Smooth muscle cell of the coronary artery (primary cell): ENCODE measurements at places on chromosomes 13 and 19. TPM values are rescaled to one million over a fixed set of nuclear protein-coding genes. Genes with fewer than 3 reads are reported as not detected.

Gene FCHO1
- 0.12 and 0.15 TPM in 2 replicates for total RNA-seq

Gene ZNF555
- 5.7 and 5.8 TPM in 2 replicates for total RNA-seq

Gene SCGB2B2
- total RNA-seq, result under 0.01 TPM in 1 of 2 replicates, not detected in the other

Gene ZNF529
- total RNA-seq, result 8.5 and 10.4 TPM in 2 replicates

Gene TTC9B
- total RNA-seq, result not detected in 2 replicates

Gene C1QTNF9
- not detected in 2 replicates for total RNA-seq

Gene SLC27A1
- total RNA-seq, result 11.7 and 59.9 TPM in 2 replicates

Gene ZNF625
- total RNA-seq, result 6.1 and 13.7 TPM in 2 replicates

Gene ZNF574
- 6.6 and 8.2 TPM in 2 replicates for total RNA-seq

Gene PRRG2
- 0.12 and 0.83 TPM in 2 replicates for total RNA-seq

Gene ZNF829
- 1.8 and 2.4 TPM in 2 replicates for total RNA-seq

Gene PGLYRP2
- not detected in 2 replicates for total RNA-seq
